ENCODE measurements at places on chromosomes 7 and 10. TPM values are rescaled to one million over a fixed set of nuclear protein-coding genes. Genes with fewer than 3 reads are reported as not detected.

- no peak for DNase-seq
These were observed 90.5 kb upstream of the SDK1 start for GRCh38 chr7:3210531-3210930.

DNA sequence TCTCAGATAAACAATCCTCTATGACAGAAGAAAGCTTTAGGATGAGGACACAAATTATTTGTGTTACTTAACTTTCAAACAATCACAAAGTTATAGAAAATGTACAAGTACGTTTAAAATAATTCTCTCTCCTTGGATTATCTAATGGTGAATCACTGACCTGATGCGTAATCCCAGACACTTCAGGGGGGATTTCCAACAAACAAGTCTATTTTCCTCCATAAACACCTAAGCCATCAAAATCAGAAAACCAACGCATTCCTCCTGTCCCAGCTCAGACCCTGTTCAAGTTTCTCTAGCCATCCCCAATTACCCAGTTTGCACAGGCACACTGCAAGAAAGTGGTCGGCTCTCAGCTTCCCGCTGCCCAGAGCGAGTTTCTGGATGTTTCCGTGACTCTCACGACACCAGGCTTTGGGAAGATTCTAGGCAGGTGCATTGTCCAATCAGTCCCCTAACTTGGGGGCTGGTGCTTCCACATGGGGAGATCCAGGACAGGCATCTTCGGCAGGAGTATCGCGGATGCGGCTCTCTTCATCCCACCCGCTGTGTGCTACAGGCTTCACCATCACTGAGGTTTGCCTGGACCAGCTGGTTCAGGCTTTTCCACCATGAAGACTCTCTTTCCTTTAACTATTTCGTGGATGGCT is 200.0 kb downstream of the ZMYND11 start:
- DNase-seq: no peak

GRCh38 chr7:121344497-121344896 is 15.7 kb downstream of the WNT16 start:
- DNase-seq: no peak

DNA sequence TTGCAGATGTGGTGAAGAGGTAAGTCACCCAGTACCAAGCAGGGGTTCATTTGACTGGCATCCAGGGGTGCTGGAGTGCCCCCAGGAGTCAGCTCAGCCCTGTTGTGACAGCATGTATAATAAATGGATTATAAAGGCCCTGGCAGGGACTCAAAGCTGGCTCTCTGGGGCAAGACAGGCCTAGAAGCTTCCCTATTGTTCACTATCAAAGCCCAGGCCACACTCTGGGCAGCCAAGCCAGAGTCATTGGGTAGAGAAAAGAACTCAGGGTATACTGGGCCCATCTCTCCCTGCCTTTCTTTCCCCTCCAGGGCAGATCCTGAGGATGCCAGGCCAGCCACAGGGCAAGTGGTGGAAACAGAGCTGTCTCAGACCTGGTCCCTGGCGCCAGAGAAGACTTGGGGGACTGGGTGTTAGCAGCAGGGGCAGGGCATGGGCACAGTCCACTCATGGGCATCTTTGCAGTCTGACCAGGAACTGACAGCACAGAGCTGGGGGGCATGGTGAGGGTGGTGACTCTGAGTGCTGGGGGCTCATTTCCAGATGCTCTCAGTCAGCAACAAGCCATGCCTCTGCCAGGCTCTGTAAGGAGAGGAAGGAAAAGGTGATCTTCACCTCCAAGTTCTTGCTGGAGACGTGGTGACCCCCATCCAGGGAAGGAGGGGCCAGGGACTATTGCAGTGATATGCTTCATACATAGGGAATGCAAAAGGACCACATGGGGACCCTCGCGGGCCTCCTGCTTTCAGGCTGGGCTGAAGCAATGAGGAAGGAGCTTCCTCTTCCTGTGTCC is 11.7 kb downstream of the RBP3 start:
- no peak for DNase-seq

Gene FFAR4
- total RNA-seq: not detected

GRCh38 chr7:84848219-84848973 is 338.5 kb downstream of the SEMA3D start:
- DNase-seq: no peak

GRCh38 chr10:71873582-71874211 is 22.6 kb upstream of the PSAP start:
- no peak for DNase-seq

GRCh38 chr7:36116347-36117202 is 36.5 kb upstream of the EEPD1 start:
- no peak for DNase-seq

Gene LBX1
- total RNA-seq: not detected

DNA sequence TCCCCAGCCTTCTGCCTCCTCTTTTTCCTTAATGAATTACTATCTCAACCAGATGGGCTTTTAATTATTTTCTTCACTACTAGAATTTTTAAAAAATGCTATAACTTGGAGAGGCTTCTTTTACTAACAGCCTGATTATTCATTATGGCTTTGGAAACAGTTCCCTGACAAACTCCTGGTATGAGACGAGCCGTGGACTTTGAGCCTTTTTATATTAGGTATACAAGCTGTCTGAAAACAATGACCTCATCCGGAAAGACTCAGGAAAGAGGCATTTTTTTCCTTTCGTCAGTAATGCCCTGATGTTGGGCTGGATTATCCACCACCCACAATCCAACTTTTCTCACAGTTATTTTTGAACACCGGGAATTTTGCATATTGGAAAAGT is 26.7 kb upstream of the ABLIM1 start:
- DNase-seq: peak; percentile 89

DNA sequence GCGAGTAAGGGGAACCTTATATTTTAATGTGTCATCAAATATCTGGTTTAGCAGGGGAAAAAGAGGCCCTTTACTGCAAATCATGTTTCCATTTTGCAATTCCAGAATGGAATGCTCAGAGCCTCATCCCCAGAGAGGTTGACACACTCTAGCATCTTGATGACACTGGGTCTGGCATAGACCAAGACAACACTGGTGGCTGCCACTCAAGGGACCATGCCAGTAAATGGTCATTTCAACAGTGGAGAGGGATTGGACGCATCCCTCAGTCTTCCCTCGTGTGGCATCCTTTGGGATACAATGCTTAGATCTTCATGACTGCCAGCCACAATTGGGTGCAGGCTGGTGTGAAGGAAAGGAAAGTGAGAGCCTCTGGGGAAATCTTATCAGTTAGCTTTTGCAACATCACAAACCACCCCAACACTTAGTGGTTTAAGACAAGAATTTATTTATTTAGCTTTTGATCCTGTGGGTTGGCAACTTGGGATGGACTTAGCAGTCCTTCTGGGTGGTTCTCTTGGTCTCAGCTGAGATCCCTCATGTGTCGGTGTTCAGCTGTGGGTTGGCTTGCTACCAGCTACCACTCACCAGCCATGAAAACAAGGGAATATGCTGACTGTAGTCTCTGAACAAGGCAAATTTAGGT is 21.6 kb downstream of the TACC2 start:
- no peak for DNase-seq

GRCh38 chr7:4162884-4163564 is 519.1 kb upstream of the FOXK1 start:
- DNase-seq: no peak

DNA sequence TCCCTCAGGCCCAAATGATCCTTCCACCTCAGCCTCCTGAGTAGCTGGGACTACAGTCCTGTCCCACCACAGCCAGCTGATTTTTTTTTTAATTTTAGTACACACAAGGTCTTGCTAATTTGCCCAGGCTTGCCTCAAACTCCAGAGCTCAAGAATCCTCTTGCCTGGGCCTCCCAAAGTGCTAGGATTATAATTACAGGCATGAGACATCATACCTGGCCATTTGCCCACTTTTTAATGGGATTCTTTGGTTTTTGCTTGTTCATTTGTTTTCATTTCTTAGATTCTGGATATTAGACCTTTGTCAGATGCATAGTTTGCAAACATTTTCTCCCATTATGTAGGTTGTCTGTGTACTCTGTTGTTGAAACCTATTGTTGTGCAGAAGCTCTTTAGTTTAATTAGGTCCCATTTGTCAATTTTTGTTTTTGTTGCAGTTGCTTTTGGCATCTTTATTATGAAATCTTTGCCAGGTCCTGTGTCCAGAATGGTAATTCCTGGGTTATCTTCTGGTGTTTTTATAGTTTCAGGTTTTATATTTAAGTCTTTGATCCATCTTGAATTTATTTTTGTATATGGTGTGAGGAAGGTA is 95.2 kb downstream of the GLCCI1 start:
- DNase-seq: no peak

DNA sequence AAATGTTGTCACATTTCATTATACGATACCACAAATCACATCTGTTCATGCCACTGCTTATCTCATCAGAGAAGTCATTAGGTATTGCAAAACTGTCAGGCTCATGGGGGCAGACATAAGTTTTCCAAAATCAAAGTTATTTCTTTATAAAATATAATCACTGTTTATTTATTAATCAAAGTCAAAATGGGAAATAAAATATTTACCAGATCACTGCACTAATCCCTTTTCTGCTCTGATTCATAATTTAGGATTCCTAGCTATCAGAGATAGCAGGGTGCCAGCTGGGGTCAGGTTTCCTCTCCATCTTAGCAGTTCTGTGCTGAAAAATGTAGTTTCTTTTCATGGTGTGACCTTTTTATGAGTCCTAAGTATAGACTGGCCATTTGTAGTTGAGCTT is 117.7 kb upstream of the LANCL2 start:
- DNase-seq: no peak

Gene CNNM1
- total RNA-seq: 0.63 TPM

Gene PITX3
- total RNA-seq: 2.7 TPM

- DNase-seq: no peak
These were observed 59.3 kb downstream of the MKI67 start for GRCh38 chr10:128066870-128067382.

Gene JAKMIP3
- total RNA-seq: under 0.01 TPM

Gene DGKB
- total RNA-seq: not detected

- DNase-seq: no peak
These were observed 20.2 kb upstream of the TRPV6 start for GRCh38 chr7:142905759-142906158.

- DNase-seq: no peak
These were observed 259.3 kb upstream of the SHH start for GRCh38 chr7:156071612-156072011.

Gene NRBF2
- total RNA-seq: 14.3 TPM

Gene SMO
- 25.5 TPM for total RNA-seq

- DNase-seq: peak; percentile 62
These were observed 25.1 kb upstream of the AOAH start for GRCh38 chr7:36749282-36749960.

Gene SUN3
- total RNA-seq: not detected

DNA sequence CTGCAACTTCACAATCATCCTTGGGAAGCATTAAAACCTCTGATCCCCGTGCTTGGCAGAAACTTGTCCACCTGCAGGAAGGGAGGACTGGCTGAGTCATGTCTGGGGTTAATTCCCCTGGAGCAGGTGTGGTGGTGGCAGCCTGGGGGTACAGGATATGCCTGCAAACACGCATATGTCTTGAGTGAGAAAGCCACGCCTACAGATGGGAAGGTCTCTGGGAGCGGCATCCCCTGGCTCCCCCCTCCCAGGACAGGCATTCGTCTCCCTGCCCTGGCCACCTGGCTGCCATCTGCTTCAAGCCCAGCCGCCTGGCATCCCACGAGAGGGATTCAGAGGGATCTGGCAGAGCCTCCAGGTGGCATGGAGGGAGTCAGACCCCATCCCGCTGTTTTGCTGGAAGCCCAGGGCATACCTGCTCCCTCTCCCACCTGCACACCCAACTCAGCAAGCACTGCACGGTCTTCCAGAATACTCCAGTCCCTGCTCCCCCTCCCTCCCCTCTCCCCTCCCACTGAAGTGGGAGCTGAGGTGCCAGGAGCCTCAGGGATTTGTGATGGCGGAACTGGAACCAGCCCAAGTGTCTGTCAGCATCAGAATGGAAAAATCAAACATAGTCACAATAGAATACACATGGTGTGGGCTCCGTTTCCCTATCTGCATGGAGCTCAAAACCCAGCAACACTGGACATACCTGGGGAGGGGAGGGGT is 61.0 kb downstream of the CAMK2B start:
- no peak for DNase-seq

- DNase-seq: no peak
These were observed 64.5 kb downstream of the VWA2 start for GRCh38 chr10:114303556-114303955.

GRCh38 chr7:30083334-30083733 is 51.5 kb upstream of the MTURN start:
- DNase-seq: no peak

- no peak for DNase-seq
These were observed 140.6 kb downstream of the ALOX5 start for GRCh38 chr10:45514291-45515270.

Gene TMEM106B
- 57.4 TPM for total RNA-seq

GRCh38 chr7:80827239-80827633 is 91.6 kb downstream of the SEMA3C start:
- DNase-seq: no peak

DNA sequence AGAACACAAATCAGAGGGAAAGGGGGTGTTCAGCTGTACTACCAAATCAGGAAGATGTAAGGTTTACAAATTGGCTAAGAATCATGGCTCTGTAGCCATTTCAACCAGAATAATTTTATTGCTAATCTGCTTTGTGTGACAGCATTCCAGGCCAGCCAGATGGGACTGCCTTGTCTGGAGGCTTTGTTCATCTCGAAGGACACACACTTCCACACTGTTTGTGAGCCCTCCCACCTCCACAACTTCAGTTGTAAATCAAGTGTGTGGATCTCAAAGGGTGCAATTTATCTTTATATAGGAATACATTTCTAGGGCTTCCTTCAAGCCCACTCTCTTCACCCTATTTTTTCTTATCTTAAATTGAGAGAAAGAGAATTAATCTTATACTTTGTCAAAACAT is 6.9 kb upstream of the OIT3 start:
- DNase-seq: no peak

DNA sequence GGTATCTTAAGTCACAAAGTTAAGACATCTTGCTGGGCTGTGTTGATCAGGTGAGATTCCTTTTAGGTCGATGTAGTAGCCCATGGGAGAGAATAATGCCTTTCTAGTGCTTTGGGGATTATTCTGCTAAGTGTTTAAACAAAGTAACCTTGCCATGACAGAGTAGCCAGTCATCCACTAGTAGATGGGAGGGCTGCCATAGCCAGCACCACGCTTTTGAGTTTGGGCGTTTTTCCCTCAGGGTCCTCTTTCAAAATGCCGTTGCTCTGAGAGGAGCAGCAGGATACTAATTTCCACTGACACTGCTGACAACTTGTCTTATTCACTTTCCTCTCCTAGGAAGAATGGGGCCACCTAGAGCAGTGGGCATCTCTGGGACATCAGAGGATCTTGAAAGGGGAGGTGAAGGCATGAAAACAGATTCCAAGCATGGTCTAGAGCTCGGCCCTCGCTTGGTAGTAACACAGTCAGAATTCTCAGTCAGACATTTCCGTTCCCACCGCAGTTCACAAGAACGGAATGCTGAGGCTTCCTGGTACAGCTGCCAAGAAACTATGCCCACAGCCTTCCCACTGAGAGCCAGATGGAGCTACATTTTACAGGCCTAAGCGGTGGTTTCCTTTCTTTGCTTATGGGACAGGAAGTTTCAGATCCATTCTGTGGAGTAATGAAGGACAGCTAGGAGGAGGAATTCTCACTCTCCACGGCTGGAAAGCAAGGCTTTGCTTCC is 15.3 kb upstream of the RSU1 start:
- DNase-seq: peak; percentile 61

Gene CTAGE8
- total RNA-seq: 9.5 TPM

Gene BEND7
- 25.9 TPM for total RNA-seq

GRCh38 chr10:8532647-8533046 is 478.2 kb downstream of the GATA3 start:
- no peak for DNase-seq

GRCh38 chr10:129330211-129330610 is 136.8 kb upstream of the MGMT start:
- no peak for DNase-seq

GRCh38 chr7:133051066-133051465 is 30.8 kb downstream of the CHCHD3 start:
- DNase-seq: no peak

All from epithelial cell of proximal tubule (primary cell).